ENCODE measurements at places on chromosomes 4 and X.

- DNase-seq = no peak
Measured at GRCh38 chr4:42605264-42605663, 51.6 kb downstream of the ATP8A1 start.

DNA sequence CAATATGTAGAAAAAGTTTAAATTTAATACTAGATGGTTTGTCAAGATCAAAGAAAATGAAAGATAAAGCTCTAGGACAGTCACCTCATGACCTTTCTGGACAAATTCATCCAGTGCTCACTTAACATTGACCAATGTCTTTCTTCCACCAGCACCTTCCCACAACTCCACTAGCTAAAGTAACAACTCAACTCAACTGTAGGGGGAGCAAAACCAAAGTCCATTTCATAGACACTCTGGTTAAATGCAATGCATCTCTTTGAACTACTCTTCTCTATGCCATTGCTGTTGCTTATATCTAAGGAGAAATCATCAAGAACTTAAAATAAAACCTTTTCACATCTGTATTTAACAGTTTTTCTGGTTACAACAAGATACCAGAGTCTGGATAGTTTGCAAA is 25.1 kb downstream of the UGT2B4 start:
- DNase-seq = no peak

DNA sequence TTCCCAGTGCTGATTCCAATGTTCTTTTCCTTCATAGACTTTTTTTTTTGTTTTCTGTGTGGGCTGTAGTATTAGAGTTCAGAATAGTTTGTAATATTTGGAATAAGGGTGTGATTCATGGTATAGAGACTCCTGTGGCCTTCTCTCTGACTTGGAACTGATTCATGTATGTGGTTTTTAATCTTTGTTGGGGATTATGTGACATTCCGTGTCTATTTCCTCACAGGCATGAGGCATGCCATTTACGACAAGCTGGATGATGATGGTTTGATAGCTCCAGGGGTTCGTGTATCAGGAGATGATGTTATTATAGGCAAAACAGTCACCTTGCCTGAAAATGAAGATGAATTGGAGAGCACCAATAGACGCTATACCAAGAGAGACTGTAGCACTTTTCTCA is 44.4 kb downstream of the POLR2B start:
- no peak for DNase-seq

DNA sequence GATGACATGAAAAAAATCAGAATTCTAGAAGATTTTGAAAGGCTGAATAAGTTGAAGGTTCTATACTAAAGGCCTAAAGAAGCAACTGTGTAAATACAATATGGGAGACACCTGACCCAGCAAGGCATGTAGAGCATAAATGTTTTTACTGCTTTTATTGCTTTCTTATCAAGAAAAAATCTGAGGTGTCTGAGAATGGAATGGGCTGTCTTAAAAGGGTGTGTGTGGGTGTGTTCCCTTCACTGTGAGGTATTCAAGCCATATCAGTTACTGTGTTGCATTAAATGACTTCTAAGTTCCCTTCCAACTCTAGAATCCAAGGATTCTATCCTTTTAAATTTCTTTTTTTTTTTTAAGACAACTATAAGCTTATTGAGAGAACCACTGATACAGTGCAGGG is 15.7 kb downstream of the ATP8A1 start:
- DNase-seq = no peak

- no peak for DNase-seq
Measured at GRCh38 chr4:108544481-108544880, 75.9 kb upstream of the RPL34 start.

GRCh38 chr4:122842984-122843531 is 16.4 kb downstream of the FGF2 start:
- no peak for DNase-seq

GRCh38 chr4:108215055-108215454 is 46.3 kb upstream of the LEF1 start:
- DNase-seq = no peak

DNA sequence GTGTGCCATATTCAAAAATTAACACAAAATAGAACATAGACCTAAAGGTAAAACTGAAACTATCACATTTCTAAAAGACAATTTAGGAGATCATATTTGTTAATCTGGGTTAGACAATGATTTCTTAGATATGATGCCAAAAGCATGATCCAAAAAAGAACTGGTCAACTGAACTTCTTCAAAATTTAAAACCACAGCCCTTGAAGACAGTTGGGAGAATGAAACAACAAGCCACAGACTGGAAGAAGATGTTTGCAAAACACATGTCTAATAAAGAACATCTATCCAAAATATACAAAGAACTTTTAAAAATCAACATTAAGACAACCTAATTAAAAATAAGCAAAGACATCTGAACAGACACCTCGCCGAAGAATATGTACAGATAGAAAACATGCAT is 19.5 kb downstream of the COMMD8 start:
- no peak for DNase-seq

- DNase-seq = no peak
Measured at GRCh38 chrX:95441836-95442235, 1242.8 kb upstream of the DIAPH2 start.

GRCh38 chr4:24956763-24957162 is 43.9 kb upstream of the CCDC149 start:
- DNase-seq = no peak

DNA sequence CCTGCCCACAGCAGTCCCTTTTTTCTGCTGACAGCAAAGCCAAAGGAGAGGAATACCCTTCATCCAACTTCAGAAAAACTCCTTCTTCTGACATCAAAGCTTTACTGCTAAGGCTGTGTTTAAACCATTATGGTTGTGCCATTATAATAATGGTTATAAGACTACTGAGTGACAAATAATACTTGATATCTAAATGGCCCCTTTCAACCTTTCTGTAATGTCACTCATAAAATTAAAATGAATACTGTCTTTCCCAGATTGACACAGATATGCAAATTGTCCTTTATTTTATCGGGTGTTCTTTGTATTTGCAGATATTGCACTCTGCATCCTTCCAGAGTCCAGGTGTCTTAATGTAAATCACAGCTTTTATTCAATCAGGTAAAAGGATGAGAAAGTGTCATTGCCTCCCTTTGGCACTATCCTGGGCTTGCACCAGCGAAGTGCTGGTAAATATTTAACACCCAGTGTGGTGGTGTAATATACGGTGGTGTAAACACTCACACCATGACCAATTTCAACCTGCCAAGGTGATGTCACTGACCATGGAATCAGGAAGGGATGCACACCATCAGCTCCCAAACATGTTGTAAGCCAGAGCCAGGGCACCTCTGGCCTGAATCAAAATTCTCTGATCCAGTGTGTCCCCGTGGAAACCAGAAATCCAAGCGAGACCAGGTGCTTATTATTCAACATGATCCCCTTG is 139.4 kb upstream of the TENM3 start:
- DNase-seq = no peak

Measured in brain pericyte (primary cell).